ENCODE measurements at places on chromosomes 11 and 22.

- no peak for DNase-seq
Measured at GRCh38 chr11:62457478-62457877, 38.6 kb downstream of the SCGB1A1 start.

- no peak for DNase-seq
Measured at GRCh38 chr11:68948496-68948895, 32.3 kb downstream of the MRGPRD start.

- DNase-seq = no peak
Measured at GRCh38 chr11:131370090-131370751, at the start of gene NTM. Gene NTM, plus strand, starts transcription at chr11:131370615.

- no peak for DNase-seq
Measured at GRCh38 chr22:41286639-41287091, 678 bp upstream of the RANGAP1 start.

DNA sequence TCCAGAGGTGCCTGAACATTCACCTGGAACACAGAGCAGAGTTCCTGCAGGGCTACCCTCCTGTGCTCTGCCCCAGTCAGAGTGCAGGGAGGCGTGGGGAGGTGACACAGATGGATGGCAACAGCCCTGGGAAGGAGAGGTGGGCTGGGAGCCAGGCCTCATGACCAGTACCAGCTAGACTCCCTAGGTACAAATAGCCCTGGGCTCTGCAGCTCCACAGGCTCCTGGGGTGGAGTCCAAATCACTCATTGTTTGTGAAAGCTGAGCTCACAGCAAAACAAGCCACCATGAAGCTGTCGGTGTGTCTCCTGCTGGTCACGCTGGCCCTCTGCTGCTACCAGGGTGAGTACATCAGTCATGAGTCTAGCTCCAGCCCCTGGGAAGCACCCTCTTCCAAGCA is at the start of gene SCGB1D2:
Gene SCGB1D2 (plus strand): TSS at position 219 of the 400 bp plus-strand sequence. CDS start 69 bp downstream, at position 288.
- peak; percentile 65 for DNase-seq

DNA sequence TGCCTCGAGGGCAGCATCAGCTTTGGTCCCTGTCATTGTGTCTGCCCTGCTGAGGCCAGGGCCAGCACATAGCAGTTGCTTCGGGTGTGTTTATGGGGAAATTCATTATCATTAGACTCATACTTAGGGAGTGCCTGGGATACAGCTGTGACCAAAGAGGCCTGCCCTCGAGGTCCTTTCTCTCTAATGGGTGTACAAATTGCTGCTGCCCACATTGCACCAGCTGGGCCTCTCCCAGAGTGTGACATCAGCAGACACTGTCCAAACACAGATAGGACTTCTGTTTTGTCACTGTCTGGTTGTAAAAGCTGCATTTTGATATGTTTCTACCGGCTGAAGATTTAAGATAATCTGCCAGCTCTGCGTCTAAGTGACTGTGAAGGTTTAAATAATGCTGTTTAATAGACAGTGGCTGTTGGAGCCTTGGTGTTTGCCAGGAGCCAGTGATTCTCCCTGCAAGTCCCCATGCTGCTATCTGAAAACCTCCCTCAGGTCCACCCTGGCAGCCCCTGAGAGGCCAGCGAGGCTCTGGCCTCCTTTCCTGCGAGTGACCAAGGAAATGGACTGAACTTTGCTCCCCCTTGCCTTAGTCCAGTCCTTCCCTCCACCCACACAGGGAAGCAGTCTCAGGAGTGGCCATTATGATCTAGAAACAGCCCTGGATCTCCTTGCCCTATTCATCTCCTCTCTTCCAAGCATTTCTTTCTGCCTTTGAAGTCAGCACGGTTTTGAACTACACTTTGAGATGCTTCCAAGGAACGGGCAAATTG is 505.2 kb downstream of the TBC1D22A start:
- no peak for DNase-seq

- no peak for DNase-seq
Measured at GRCh38 chr11:64928957-64929356, 4.5 kb downstream of the PPP2R5B start.

DNA sequence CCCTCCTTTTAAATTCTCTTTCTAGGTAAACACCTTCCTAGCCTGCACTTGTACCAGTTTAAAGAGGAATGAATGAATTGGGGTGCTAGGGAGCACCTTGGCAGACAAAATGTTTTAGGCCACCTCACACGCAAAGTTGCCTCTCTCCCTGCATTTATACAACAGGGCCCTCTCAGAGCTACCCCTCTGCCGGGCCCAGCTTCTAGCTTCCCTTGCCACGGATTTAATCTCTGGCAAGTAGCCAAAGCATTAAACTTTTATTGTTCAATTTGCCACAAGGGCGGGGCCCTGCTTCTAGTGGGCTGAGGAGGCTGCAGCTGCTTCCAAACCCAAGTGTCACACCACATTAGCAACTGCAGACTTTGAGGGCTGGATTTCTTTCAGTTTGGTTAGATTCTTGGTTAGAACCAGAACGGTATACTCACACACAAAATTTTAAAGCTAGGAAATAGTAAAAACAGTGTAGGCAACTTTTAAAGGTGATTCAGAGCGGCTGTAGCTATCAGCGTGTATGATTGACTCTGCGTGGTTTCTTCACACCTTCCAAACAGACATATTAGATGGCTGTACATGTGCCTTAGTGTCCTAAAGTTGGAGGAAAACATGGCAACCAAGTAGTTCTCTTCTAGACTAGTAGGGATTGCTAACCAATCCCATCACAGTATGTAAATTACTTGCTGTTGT is 6.5 kb downstream of the KREMEN1 start:
- no peak for DNase-seq

DNA sequence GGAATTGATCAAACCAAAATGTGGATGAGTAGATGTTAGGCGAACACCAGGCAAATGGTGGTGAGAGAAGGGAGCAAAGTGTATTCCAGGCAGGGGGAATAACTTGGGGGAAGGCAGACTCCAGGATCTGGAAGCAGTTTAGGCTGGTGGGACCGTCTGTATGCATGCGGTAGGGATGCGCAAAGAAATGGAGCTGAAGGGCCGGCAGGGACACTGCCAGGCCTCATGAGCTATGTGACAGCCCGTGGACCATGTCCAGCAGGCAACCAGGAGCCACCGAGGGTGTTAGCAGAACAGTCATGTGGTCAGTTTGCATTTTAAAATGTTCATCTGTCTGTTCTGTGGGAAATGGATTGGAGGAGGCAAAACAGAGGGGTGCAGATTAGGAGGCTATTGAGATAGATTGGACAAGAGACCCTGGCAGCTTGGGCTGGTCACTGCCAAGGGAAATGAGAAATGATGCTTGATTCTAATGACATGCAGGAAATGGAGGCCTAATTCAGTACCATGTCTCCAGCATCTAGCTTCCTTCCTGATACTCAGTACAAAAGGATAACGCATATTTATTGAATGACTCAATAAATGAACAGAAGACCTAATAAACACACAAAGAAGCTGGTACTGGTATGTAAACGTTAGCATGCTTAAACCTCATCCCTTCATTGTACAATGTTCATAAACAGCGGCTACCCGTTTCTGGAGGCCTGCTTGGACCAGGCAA is 412.4 kb downstream of the BUD13 start:
- no peak for DNase-seq

DNA sequence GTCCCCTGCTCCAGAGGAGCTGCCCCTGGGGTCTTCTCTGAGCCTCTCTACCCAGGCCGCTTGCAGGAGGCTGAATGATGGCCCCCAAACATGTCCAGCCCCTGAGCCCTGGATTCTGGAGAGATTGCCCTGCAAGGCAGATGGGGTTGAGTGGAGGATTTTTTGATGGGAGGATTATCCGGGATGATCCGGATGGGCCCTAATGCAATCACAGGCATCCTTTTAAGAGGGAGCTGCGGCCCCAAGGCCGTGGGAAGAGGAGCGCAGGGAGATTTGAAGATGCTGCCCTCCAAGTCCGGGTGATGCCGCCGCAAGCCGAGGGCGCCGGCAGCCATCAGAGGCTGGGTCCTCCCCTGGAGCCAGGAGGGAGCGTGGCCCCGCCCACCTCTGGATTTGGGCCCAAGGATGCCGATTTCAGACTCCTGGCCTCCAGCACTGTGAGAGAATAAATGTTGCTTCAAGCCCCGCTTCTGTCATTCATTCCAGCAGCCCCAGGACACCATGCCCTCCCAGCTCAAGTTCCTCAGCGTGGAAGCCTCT is 66.0 kb downstream of the WNT7B start:
- DNase-seq = no peak

DNA sequence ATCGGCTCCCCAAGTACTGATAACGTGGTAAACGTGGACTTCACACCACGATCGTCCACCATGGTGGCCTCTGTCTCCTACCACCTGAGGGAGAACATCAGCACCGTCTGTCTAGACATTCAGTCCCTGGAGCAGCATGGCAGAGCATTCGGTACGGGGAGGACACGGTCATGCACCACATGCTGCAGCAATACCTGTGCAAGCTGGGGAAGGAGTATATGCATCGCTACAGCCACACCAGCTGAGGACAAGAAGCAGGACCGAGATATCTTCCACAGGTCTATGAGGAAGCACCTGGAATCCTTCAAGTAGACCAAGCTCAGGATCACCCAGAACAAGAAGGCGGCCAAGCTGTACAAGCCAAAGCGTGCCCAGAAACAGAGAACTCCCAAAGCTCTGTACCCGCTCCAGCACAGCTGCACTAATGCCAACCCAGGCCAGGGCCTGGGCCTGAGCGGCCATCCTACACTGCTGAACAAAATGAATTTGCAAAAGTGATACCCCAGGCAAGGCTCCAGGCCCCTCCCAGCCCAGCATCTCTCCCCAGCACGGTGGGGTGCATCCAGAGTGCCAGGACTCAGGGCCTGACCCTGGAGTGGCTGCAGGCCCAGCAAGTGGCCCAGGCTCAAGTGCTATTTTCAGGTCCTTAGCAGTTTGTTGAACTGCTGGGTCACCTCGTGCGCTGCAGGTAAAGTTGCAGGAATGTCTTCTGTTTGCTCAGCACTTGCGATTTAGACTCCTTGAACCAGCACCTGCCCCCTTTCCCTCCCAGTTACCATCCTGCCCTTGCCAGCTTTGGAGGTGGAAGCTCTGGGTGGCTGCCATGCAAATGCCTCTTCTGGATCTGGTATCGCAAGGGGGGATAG is 119.3 kb upstream of the SERPIND1 start:
- DNase-seq = no peak

DNA sequence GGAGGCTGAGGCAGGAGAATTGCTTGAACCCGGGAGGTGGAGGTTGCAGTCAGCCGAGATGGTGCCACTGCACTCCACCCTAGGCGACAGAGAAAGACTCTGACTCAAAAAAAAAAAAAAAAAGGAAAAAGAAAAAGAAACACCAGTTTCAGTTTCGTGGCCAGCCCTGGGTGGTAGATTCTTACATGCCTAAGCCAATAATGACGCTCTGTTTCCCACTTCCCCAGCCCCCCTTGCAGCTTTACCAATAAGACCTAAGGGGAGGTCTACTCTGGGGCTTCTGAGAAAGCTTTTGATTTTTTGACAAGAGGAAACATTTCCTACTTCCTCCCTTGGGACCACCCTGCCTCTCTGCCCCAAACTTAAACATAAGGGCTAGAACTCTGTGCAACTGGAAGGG is 30.0 kb upstream of the PTPRJ start:
- no peak for DNase-seq

DNA sequence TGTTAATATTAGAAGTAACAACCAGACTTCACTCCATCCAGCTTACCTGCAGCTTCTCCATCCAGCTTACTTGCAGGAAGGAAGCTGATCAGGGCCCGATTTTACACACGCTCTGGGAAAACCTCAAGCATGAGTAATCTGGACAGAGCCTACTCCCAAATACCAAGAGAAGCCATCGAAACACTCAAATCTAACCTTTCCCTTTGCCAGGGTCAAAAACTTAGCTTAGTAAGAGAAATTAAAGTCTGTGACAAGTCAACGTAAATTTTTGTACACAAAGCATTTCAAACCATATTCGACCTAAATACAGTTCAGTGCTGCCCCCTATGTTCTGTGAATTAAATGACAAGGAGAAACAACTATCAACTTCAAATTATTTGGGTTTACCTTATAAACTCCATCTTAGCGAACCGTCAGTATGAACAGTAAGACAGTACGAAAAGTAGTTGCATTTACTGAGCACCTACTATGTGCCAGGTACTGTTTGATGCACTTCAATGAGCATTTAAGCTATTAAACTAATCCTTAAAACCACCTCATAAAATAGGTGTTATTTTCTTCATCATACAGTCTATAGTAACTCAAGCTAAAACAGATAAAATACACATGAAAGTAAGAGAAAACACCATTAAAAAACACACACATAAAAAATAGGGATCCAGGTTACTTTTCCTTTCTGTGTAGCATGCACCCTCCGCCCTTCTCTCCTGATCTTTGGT is 36.9 kb downstream of the ARFGAP3 start:
- no peak for DNase-seq

DNA sequence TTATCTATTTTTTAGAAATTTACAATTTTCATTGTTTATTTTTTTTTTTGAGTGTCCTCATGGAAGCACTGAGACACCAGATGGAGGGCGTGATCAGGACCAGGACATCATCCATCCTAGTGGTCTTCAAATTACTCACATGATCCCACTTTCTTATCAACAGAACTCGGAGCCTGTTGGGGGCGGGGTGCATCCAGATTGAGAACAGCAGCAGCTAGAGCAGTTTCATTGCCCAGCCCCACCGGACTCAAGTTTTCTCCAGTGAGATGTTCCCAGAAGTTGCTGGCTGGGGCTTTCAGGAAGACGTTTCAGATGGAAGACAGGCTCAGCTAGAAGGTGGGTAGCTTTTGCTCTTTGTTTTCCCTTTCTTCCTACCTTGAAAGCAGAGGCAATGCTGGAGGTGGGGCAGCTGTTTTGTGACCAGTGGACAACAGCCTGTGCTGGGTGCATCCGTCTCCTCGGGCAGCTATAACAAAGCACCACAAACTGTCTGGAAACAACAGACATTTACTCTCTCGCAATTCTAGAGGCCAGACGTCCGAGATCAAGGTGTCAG is 562.1 kb downstream of the TBC1D22A start:
- DNase-seq = no peak

DNA sequence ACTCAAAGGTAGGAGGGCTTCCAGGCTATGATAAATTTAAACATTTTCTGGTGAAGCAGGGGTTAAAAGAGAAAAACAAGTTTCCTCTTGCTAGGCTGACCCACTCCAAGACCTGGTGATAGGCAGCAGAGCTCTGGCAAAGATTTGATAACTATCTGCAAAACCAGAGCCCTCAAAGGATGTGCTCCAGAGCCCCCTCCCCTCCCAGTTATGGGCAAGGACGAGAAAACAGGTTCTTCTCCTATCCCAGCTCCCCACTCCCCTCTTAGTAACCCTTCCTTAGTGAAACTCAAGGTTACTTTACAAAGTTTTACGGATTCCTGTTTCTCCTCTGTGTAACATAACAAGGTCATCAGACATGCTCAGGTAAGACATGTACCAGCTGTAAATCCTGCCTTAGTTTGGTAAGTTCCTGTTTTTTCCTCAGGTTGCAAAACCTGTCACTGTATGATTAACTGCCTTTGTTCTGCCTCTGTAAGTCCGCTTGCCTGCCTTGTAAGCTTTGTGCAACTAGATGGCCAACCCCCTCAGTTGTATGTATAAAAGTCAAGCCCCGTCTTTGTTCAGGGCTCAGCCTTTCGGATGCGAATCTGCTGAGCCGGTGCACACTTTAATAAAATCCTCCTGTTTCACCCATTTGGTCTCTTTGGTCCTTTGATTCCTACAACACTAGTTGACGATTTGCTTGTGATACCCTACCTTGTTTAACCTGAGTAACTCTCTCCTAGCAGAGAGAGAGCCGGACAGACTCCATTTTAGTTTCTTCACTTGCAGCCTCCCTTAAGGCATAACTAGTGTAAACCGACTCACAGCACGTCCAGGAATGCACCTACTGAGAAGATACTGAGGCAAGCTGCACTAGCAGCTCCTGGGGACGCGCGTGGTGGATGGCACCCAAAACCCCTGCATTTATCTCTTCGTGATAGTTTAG is 13.9 kb downstream of the APOBEC3H start:
- DNase-seq = no peak
